ENCODE measurements at places on chromosomes 3 and 15.
A peak's percentile ranks its signal among the peaks of the same experiment; 100 is the strongest.

DNA sequence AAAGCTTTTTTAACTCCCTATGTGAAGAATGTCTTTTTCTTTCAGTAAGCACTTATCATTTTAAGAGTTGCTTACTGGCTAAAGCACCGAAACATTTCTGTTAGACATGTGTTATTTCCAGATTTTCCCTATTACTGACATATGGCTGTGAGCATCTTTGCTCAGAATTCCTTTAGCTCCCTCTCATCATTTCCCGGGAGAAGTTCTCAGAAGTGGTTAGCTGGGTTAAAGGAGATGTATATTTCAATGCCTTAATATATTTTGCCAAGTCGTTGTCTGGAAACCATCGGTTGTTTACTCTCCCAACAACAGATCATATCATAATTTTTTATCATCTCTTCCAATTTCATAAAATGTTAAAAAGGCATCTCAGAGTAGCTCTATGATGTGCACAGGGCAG is 396.5 kb downstream of the OCA2 start:
- DNase-seq, result no peak

GRCh38 chr3:16136055-16136454 is 38.4 kb upstream of the GALNT15 start:
- no peak for DNase-seq

DNA sequence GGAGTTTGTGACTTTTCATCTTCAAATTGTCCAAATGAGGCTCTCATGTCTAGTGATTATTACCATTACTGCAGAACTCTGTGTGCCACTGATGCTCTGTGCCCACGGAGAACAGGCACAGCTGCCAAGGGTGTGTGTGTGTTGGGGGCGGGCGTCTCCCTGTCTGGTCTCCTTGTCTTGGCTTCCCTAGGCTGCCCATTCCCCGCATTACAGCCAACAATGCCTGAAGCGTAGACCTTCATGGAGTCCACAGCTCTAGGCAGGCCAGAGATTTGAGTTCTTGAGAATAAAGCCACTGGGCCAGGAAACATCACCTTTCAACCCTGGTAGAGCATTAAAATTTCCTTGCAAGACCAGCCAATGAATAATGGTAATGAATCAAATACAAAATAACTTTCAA is 42.7 kb downstream of the CCNB2 start:
- no peak for DNase-seq

DNA sequence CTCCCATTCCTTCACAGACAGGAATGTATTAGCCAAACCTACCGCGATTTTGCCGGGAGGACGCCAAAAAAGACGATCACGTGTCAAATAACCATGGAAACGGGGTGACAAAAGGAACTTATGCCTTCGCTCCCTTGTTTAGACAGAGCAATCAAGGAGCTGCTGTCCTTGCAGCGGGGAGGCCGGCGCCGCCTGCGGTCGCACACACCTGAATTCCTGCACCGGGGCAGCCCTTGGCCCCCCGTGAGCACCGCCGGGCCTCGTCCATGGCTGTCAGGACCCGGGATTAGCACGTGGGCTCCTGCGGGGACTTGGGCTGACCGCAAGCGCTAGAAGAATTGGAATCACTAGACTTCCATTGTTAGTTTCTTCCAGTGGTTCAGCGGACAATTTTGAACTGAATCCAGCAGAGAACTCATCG is 193.1 kb downstream of the SHQ1 start:
- peak; percentile 42 for DNase-seq

- DNase-seq, result no peak
Measured at GRCh38 chr15:41801185-41801584, 26.7 kb upstream of the JMJD7 start.

GRCh38 chr3:10753964-10754363 is 62.1 kb upstream of the SLC6A11 start:
- no peak for DNase-seq

DNA sequence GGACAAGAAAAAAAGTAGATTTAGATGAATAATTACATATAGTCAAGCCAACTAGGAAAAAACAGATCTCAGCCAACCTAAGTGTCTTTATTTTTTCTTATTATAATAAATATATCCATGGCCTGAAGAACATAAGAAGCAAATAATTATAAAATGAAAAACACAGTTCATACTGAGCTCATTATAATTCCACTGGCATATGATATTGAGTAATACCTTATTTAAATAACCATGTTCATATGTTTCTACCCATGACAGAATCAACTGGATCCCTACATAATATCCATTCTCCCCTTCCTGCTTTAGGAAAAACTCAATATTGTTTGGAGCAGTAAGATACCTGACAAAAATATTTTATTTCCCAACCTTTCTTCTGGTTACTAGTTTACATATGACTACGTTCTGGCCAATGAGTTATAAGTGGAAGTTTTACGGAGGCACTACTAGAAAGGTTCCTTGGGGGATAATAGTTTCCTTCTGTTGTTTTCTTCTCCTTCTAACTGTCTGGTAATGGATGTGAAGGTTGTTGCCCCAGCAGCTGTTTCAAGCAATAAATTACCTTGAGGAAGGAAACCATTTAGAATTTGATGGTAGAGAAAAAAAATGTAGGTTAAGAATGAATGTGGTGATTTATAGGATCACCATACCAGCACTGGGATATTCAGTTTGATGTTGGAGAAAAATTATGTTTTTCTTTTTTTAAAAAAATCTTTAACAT is 184.1 kb upstream of the MBNL1 start:
- DNase-seq, result no peak

DNA sequence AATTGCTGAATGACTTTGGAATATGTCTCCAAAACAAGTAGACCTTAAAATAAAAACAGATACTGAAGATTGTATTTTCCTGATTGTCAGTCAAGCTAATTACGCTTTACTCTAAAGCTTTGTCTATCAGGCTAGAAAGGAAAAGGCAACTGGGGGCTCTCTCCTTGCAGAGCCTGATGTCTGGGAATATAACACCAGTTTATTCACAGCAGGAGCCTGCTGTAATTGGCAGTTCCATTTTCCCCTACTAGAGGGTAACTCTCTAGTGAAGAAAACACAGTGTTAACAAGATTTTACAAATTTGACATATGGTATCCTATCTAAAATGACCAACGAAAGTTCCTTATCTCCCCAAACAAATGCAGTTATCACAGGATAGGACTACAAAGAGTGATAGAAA is 158.8 kb downstream of the PDZRN3 start:
- no peak for DNase-seq

DNA sequence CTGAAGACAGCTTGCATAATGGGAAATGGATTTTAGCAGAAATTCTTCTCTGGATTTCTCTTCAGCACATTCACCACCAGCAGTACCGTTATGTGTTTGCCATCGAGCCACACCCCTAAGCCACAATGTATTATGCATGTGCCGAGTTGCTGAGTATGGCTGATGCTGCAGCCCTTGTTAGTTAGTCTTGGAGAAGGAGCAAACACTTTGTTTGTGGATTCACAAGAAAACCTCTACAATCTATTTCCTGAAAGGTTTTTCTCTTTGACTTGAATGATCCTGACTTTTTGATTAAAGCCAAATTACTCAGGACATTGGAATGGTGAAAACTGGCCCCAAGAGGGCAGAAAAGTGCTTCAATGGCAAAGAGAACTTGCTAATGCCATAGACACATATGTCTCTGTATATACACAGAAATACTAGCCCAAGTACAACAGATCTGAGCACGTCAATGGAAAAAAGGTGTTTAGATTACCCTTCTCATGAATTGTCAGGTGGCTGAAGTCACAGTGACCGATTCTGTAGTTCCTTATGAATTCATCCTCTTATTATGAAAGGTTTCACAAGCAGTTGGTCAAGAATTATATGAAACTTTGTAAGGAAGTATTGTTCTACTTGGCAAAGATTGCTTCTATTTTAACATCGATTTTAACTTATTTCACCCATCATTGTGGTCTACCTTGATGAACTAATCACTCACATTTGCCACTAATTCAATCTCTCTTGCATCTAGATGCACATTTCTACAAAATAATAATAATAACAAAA is 103.0 kb downstream of the P3H2 start:
- peak; percentile 61 for DNase-seq

GRCh38 chr3:149487598-149488197 is 13.2 kb downstream of the TM4SF4 start:
- DNase-seq, result no peak

GRCh38 chr3:176948151-176948550 is 249.1 kb downstream of the TBL1XR1 start:
- no peak for DNase-seq

- no peak for DNase-seq
Measured at GRCh38 chr15:94100863-94101262, 130.5 kb upstream of the MCTP2 start.

GRCh38 chr3:70400194-70400593 is 87.8 kb upstream of the MDFIC2 start:
- DNase-seq, result no peak

GRCh38 chr3:141445990-141446389 is 40.8 kb upstream of the RASA2 start:
- no peak for DNase-seq

GRCh38 chr3:183635107-183635430 is 354 bp upstream of the KLHL24 start:
- DNase-seq, result no peak

DNA sequence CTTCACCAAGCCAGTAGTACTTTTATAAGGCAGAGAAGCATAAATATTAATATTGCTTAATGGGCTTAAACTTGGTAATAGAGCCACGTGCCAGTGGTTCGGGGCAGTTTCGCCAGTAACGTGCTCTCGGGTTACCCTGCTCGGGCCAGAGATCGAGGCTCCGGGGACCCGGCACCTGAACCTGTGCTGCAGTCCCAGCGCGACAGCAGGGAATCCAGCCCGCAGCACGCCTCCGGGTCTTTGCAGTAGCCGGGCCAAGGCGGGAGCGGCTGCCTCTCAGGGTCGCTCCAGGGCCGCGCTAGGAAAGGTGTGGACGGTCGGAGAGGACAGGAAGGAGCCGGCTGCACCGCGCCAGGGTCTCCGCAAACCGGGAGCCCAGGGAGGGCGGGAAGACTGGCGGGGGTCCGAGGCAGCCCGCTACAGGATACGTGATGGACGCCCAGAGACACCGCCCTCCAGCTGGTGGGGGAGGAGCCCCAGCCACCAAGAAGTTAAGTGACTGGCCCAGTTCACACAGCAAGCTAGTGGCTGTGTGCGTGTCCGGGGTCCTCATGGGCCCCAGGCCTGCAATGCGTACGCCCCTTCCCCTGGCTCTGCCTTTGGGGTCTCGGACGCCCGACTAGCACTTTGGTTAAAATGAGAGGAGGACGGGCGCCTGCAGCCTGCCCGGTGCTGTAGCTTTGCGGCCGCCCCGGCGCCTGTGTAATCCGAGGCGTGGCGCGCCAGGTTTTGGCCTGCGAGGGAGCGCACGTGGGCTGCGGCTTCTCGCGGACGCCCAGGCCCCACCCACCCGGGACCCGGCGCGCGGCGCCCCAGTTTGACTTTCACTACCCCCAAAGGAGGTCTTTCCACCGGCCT is 1.2 kb upstream of the PDE8A start:
- peak; percentile 82 for DNase-seq

- no peak for DNase-seq
Measured at GRCh38 chr3:132325634-132326033, 8.4 kb downstream of the ACP3 start.

- peak; percentile 84 for DNase-seq
Measured at GRCh38 chr3:139127101-139127500, 82.4 kb upstream of the PRR23C start.

DNA sequence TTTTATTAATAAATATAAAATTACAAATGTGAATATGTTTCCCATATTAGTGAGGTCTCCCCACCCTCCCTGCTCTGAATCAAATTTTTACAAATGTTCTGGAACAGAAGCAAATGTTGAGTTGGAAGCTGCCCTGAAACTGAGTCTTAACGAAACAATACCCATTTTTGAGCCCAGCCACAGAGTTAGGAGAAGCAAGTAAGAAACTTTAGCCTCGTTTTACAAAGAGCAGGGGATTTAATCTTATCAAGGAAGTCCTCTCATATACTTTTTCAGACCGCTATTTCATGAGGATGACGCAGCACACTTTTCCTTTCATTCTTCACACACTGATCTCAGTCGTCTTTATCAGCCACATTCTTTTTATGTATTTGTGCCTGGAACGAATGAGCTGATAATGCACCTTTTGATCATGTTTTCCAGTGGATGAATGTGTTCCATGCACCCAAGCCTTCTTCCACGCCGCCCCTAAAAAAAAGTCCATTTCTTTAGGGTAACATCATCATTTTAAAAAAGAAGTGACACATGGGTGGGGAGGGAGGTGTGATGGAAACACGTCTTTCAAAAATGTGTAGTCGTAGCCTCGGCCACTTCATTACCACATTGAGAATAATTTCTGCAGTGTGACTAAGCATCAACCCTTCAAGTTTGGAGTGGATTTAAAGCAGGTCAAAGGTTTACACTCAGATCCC is 48.1 kb downstream of the SETMAR start:
- DNase-seq, result no peak

GRCh38 chr15:96406291-96406690 is 75.8 kb downstream of the NR2F2 start:
- no peak for DNase-seq

DNA sequence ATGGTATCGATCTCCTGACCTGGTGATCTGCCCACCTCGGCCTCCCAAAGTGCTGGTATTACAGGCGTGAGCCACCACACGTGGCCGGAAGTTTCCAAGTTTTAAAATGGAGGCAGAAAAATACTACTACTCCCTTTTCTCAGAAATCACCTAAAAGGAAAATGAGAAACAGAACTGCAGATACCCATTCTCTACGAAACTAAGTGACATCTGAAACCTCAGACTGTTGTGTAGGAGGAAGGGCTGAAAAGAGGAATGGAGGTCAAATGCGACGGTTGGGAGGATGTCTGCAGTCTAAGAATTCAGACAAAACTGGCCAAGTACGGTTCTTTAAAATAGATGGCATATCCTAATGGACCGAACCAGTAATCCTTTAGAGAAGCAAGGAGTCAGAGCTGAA is 24.1 kb downstream of the WDR48 start:
- DNase-seq, result no peak

GRCh38 chr3:127368186-127369032 is 80.6 kb upstream of the PRR20G start:
- DNase-seq, result no peak

- no peak for DNase-seq
Measured at GRCh38 chr15:45732662-45733061, 97.8 kb downstream of the SQOR start.

DNA sequence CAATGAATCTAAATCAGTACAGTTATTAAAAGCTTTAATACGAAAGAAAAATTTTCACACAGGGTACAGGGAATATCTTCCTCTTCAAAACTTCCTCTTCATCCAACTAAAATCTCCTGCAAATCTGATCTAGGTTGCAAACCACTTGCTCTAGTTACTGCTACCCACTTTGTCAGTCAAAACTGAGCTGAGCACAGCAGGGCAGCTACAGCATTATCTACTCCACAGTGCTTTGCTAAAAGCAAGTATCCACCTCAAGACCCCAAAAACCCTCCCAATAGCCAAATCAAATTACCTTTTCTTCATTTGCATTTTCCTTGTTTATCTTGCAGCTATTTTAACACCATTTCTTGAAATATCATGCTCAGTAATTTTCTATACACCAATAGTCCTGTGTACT is 14.7 kb downstream of the ZNF280D start:
- no peak for DNase-seq

All from foreskin melanocyte (primary cell).